ENCODE measurements at places on chromosomes 3 and 15.

GRCh38 chr15:39426552-39427532 is 154.0 kb upstream of the THBS1 start:
- DNase-seq: no peak

DNA sequence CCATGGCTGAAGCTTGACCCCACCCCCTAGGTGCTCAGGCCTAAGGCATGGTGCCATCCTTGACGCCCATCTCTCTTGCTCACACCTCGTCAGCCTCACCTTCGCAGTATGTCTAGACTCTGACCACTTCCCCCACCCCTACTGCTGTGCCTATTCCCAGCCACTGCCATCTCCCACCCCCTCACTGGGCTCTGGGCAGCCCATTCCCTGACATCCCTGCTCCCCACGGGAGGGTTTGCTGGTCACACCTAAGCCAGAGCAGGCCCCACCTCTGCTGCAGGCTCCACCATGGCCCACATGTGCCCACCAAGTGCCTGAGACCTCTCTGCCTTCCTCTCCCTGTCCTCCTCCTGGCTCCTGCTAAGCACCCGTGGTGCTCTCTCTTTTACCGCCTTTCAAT is 47.7 kb upstream of the PRR23E start:
- DNase-seq: no peak

GRCh38 chr3:112561484-112561733 is 353 bp downstream of the ATG3 start:
- DNase-seq: no peak

DNA sequence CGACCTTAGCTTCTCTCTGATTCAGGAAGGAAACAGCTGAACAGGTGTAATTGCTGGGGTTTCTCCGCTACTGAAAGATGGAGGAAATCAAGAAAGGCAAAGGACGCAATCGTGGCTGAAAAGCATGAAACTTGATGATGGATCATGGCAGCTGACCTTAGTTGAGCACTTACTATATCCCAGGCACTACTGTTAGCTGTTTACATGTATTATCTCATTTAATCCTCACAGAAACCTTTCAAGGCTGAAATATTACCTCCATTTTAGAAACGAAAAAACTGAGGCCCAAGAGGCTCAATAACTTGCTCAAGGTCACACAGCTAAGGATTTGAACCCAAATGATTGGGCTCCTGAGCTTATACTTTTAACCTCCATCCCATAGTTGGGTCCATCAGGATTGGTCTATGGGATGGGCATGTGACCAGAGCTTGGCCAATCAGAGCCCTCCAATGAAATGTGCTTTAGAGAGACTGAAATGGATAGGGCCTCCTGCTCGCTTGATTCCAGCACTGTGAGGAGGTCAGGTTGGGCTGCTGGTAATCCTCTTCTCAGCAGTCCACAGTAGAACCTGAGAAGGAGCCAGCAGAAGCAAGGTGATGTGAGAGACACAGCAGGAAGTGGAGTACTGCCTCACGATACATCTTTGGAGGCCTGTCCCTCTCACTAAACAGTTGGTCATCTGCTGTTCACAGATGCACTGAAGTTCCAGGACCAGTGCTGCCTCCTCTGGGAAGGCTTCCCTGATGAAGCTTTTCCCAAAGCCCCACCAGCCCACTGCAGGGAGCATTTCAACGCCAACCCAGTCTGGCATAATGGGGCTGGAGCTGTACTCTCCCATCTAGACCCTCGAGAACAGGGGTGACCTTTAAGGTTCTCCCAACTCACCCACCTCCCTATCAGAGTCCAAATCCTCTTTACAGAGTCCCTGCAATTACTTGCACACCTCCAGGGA is 10.4 kb downstream of the CLN6 start:
- DNase-seq: peak; percentile 23

- DNase-seq: no peak
Measured at GRCh38 chr15:38996111-38996631, 431.6 kb upstream of the RASGRP1 start.

- no peak for DNase-seq
Measured at GRCh38 chr3:156102267-156102931, 18.0 kb upstream of the KCNAB1 start.

- DNase-seq: no peak
Measured at GRCh38 chr3:21790466-21790865, 39.5 kb upstream of the ZNF385D start.

DNA sequence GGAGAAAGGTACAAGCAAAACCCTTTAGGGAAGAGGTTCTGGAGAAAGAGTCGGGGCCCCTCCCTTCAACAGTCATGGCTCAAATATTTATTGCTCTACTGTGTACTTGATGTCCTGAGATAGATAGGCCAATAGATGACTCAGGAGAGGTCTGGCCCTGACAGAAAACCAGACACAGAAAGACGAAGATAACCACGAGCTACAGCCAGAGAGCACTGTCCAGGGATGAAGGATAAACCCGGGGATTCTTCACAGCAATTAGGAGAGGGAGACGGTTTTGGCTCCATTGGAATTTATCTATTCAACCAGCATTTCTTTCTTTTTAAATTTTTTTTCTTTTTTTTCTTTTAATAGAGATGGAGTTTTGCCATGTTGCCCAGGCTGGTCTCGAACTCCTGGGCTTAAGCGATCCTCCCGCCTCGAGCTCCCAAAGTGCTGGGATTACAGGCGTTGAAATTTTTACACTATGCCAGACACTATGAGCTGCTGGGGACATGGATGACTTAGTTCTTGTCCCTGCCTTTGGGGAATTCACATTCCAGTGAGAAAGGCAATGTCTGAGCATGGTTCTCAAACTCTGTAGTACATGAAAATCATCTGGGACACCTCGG is 4.6 kb upstream of the CIDEC start:
- DNase-seq: no peak

GRCh38 chr3:133294253-133294652 is 105.6 kb upstream of the BFSP2 start:
- no peak for DNase-seq

- no peak for DNase-seq
Measured at GRCh38 chr3:102790747-102791325, 356.0 kb downstream of the ZPLD1 start.

DNA sequence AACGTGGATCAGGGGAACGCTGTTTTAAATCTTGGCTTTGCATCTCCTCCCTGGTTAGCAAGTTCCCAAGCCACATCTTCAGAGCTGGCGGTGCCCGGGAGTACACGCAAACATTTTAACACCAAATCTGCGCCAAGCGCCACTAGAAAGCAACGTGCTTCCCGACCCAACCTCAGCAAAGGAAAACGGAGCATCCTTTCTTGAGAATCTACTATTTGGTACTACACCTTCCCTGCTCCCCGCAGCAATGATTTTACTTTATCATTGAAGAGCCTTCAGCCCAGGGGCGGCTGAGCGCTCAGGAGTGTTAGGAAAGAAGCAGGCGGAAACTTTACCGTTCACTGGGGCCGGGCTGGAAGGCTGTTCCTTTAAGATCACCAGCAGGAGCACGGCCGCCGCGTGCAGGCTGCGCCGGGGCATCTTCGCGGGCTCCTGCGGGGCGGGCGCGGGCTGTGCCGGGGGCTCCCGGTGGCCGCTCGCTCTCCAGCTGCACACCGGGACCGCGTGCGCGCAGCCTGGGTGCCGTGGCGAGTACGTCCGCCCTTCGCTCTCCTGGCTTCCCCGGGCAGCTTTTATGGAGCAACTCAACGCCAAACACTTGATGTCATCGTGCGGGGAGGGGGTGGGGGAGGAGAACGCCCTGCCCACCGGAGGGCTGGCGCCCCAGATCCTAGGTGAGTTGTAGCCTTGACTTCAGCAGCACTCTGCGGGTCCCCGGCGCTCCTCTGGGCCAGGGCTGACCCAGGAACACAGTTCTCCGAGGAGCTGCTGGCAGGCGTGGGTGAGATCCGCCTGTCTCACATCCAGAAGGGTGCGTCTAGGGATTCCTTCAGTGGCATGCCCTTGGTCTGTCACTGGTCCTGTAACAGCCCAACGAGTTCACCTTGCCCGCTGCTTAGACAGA is at the start of gene CA12:
Gene CA12, minus strand, starts transcription at position 546 of the 904 bp plus-strand sequence. Its CDS starts 126 bp downstream, at position 420.
- DNase-seq: peak; percentile 50

DNA sequence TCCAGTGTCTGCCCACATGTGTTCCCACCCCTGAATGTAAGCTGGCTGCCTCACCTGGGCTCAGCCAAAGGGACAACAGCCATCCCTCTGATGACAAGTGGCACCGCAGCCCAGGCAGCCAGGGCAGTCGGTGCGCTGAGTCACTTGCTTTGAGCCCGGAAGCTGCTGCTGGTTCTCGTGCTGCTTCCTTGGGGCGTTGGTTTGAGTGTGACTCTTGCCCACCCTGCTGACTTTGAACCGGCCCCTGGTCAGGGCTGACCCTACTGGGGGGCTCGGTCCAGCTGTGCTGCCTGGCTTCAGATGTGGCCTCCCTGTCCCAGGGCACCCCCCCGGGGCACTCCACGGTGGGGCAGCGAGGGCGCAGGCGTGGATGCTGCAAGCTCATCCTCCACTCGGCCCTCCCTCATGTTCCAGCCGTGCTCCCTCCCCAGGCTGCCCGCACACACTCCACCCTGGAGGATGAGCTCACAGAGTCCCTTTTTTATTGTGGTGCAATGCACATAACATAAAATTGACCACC is 62.1 kb downstream of the EFCAB12 start:
- DNase-seq: no peak

DNA sequence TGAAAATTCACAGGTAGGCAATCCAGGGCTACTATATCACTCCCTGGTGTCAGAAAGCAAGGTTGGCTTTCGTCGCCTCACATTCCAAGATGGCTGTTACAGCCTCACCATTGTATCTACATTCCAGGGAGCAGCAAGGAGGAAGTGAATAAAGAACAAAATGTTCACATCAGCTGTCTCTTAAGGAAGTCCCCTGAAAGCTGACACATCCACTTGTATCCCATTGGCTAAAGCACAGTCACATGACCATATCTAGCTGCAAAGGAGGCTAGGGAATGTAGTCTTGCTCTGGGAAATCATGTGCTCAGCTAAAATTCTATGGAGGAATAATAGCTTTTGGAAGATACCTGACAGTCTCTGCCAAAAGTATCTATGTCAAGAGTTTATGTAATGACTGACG is 12.8 kb upstream of the GATA2 start:
- DNase-seq: no peak

- no peak for DNase-seq
Measured at GRCh38 chr15:99509686-99510461, 55.9 kb upstream of the MEF2A start.

DNA sequence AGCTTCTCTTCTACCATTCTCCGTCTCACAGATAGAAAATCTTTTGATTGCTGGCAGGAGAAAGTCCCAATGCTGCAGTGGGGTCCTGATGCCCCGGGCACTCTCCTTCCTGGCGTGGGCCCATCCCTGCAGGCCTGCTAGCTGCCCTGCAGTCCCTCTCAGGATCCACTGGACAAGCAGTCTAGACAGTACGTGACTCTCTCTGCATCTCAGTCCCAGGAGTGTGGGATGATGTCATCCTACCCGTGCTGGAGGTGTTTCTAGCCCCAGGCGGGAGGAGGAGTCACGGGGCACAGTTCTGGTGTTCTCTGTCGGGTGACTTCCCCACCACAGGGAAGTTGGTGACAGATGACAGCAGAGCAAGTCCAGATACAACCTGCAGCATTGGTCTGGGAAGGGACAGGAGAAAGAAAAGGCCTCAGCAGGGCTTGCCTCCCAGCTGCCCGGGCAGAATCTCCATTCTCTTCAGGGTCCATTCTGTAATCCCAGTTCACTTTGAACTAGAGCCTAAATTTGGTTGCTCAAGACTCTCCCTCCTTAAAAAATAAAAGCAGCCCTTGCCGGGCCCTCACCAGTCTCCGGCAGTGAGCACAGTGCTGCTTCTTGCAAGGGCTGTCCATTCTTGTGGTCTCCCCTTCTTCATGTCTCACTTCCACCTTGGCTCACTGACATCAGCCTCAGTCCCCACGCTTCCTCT is 30.6 kb downstream of the SLC28A1 start:
- DNase-seq: no peak

DNA sequence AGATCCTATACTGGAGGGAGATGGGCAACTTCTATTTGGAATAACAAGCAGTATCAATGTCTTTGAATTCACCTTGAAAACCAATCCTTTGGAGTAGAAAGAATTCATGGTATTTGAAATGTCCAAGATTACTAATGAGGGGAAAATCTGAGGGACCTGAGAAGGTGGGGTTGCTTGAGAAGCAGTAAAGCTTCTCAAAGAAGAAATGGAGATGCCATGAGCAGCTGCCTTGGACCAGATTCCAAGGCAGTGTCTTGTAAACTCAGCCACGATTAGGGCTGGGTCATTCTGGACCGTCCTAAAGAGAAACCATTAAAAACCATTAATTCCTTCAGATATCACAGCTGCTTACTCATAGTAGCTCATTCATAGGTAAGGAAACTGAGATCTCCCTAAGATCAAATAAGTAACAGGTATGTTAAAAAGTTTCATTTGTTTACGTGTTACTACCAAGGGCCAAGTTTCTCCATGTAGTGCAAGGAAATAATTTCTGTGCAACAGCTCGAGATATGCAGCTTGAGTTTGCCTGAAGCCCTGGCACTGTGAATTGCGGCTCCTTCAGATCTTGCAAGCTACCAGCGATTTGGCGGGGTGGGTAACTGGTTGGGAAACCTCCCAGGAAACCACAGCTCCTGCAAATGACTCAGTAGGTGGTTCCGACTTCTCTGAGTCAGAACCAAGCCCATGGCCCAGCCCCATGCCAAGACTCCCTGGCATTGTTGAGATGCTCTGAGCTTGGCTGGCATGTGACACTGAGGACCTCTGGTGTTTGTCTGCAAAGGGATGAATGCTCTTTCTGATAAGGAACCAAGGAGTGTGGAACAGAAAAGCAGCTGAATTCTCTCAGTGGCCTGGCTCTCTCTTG is 296.8 kb downstream of the RORA start:
- no peak for DNase-seq

DNA sequence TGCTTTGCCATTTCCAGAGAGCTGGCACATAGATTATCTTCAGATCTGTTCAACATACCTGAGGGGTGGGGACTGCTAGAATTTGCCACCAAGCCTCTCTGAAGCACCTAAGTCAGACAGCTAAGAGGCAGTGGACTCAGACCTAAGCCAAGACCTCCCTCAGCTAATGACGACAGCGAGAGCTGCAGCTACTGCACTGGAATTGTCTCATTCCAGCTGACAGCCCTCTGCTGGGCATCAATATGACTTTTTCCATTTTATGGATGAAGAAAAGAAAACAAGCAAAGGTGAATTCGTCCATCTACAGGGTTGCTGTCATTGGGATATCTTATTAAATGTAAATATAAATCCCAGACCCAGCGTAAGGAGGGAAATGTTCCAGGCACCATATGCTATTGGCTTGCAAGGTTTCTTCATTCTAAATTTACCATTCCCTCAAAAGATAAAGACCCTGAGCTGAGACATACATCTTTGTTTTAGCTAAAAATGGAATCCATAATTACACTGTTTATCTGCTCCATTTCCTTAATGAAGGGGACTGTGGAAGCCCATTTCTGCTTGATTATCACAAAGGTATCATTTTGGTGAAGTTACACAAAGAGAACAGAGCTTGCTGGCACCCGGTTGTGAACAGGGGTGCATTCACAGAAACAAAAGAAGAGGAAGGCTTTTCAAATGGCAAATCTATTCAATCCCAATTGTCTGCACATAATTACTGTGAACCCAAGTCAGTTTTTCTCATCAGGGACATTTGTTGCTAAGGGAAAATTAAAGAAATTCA is 85.5 kb upstream of the LRTM1 start:
- DNase-seq: no peak

GRCh38 chr3:186330772-186331460 is 31.1 kb downstream of the DGKG start:
- DNase-seq: no peak

- no peak for DNase-seq
Measured at GRCh38 chr3:46571684-46572083, 5.6 kb upstream of the LRRC2 start.
